NCI-H187 (cell line): ENCODE measurements at places on chromosomes 3 and 15.

DNA sequence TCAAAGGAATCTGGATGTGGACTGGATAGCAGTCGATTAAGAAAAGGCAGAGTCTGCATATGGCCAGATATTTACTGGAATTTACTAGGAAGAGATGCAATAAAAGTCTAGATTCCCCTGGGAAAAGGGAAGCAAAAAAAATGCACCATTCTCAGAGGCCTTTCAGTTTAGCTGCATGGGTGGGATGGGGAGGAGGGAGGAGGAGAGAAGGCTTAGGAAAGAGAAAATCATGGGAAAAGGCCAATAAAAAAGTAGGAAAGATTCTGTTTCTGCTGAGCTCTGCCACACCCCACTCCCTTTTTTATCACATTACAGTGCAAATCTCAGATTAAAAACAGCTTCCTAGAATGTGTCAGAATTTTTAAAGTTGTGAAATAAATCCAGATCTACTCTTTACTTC, 103.6 kb downstream of the ADAMTS9 start:
- DNase-seq = no peak

DNA sequence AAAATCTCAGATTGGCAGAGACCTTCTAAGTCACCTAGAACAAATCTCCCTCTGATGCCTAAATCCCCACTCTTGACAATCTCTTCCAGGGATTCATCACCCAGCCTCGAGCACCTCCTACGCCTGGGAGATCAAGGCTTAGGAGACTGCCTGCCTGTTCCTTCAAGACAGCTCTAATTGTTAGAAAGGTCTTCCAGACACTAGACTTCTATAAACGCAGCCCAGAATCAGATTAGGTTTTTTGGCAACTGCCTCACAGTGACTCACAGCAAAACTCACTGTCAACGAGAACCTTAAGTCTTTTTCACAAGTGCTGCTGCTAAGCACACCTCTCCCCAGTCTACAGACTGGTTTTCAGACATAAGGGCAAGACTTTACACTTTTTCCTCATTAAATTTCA, 23.1 kb downstream of the SRGAP3 start:
- no peak for DNase-seq

GRCh38 chr3:15476378-15476777, 45.1 kb downstream of the COLQ start:
- DNase-seq = no peak

DNA sequence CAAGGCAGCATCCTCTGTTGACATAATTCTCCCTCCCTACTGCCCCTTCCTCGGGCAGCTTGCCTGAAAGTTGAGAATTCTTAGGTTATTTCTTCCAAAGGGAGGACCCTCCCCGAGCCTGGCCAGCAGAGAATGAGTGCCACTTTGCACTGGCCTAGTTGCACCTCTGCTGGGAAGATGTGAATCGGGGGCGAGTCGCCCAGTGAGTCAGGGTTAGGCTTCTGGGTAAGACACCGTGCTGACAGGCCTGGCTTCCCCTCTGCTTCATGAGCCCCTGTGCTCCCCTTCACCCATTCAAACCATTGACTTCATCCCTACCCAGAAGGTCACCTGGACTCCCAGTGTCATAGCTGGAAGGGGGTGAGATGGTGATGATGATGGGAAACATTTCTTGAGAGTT, 82.3 kb downstream of the AAGAB start:
- DNase-seq = no peak

DNA sequence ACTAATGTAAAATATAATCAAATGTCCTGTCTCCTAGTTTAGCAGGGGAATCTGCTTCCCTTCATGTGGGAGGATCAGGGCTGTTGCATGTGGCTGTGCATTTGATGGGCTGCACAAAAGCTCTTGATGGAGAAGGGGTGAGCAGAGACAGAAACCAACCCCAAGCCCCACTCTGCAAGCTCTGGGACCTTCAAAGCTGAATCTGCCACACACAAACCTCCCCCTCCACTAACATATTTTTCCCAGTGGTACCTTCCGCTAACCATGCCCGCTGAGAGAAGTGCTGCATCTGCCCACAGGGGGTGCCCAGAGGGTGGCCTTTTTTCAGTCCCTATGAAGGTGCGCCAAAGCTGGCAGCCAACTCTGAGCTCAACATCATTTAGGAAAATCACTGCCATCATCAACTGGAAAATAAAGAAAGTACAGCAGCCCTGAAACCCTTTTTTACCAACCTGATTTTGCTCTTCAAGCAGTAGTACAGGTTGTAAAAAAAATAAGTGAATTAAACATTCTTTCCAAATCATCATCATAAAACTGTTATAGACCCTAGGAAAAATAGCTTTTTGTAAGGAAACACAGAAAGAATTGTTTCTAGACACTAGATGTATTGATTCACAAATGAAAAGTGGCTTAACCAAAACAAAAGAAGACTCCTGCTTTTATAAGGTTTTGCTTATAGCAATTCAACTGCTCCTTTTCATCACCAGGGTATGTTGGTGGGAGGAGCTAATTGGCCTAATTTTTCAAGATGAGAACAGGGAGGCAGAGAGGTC, 97.0 kb downstream of the HHLA2 start:
- no peak for DNase-seq

DNA sequence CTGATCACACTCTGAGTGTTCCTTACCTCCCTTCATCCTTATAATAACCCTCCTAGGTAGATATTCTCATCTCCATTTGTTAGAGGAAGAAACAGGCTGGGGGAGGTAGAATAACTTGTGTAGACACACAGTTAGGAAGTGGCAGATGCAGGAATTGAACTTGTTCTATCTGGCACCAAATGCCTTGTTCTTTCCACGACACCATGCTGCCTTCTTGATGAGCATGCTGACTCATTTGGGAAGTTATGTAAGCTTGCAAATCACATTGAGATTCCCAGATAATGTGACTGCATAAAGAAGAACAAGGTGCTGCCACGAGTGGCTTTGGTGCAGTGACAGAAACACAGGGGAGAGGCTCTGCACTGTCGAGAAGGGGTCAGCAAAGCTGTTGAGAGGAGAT, 27.5 kb upstream of the NDUFB4 start:
- DNase-seq = no peak

GRCh38 chr3:133989936-133990702, 39.6 kb downstream of the SLCO2A1 start:
- no peak for DNase-seq

GRCh38 chr15:96166223-96167200, 164.0 kb upstream of the NR2F2 start:
- DNase-seq = no peak

DNA sequence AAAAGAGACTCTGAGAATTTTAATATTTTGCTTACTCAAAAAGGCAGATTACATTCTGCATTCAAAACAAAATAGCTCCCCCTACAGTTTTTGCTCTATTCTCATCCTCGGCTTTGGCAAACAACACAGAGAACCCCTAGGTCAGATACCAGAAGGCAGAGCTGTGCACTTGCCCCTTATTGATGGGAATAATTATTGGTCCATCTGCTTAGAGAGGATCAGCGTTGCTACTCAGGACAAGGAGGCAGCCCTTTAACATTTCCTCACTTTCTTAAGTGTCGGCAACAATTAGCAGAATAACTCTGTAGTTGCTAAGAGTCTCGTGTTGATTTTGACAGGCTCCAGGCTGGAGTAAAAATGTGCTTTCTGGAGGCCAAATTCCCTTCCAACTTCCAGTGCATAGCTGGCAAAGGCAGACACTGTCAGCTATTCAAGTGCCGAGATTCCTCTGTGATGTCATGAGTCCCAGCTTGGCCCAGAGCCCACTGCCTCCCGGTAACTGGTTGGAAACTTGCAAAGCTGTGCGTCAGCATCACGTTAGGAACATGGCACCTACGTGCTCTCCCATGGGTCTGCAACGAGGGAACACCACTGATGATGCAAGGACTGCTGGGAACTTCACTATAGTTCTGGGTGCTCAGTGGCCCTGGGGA, 482.7 kb upstream of the ADAMTS9 start:
- DNase-seq = no peak

- DNase-seq = no peak
Measured at GRCh38 chr3:33833408-33834095, 35.1 kb downstream of the PDCD6IP start.

- DNase-seq = no peak
Measured at GRCh38 chr3:56320883-56321282, 147.4 kb downstream of the ERC2 start.

DNA sequence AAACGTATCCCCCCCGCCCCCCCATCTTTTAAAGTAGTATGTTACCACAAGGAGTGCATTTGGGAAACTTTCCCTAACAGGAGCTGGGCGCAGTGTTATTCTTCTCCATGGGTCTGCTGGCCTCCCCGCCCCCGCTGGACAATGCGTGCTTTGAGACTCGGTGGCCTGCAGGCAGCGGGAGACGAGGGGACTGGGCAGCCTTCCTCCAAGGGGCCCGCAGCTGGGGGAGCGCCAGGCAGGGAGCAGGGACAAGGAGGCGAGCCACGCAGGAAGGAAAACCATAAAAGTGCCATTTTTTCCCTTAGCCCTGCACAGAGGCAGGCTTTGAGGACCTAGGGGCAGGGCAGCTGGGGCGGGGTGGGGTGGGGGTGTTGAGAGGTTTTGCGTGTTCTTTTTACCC, 14.1 kb downstream of the SOX2 start:
- no peak for DNase-seq

DNA sequence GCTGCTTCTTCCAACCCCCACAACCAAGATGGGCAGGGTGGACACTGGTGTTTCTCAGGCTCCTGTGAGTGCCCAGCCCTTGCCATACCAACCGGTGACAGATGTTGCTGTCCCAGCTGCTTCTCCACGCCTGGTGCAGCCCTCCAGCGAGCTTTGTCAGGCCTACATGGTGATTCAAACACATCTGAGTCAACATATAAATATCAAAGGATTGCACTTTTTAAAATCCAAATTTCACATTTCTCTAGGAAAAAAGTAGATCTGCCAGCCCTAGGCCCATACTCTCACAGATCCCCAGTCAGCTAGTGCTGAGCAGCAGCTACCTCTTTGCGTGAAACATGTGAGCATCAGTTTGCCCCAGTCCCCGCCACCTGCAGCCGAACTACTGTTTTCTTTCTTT, 52.7 kb downstream of the RPN1 start:
- DNase-seq = no peak

GRCh38 chr3:60573494-60573893, 677.8 kb downstream of the FHIT start:
- no peak for DNase-seq

DNA sequence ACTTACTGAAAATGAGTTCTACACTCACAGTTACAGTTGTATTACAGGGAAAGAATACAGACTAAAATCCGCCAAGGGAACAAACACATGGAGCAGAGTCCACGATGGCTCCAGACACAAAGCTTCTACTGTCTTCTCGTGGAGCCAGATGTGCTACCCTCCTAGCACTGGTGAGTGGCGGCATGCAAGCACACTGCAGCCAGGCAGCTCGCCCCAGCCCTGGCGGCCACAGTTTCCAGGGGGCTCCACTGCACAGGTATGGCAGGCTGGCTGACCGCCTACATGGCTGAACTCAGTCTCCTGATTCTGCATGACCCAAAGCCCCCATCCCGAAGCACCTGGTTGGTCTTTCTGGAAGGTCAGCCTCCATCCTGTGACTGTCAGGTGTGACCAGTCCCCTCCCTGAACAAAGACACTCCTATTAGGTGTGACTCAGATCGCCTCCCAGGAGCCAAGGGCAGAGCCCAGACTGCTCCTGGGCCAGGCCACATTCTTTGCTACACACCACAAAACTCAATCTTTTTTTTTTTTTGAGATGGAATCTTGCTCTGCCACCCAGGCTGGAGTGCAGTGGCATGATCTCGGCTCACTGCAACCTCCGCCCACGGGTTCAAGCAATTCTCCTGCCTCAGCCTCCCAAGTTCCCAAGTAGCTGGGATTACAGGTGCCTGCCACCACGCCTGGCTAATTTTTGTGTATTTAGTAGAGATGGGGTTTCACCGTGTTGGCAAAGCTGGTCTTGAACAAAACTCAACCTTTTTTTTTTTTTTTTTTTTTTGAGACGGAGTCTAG, 51.5 kb downstream of the CFAP92 start:
- no peak for DNase-seq

GRCh38 chr3:79896086-79896485, 128.3 kb upstream of the ROBO1 start:
- DNase-seq = no peak

GRCh38 chr3:142943870-142944269, 19.6 kb downstream of the PAQR9 start:
- DNase-seq = no peak

GRCh38 chr3:143414571-143415253, 295.1 kb downstream of the CHST2 start:
- no peak for DNase-seq

GRCh38 chr3:134486577-134487041, 752 bp downstream of the CEP63 start:
- no peak for DNase-seq
